Esophagus squamous epithelium (tissue), 5 donors: ENCODE measurements at places on chromosomes 7 and 10.

GRCh38 chr10:49312246-49312869, 13.4 kb downstream of the C10orf71 start:
- no peak for DNase-seq

DNA sequence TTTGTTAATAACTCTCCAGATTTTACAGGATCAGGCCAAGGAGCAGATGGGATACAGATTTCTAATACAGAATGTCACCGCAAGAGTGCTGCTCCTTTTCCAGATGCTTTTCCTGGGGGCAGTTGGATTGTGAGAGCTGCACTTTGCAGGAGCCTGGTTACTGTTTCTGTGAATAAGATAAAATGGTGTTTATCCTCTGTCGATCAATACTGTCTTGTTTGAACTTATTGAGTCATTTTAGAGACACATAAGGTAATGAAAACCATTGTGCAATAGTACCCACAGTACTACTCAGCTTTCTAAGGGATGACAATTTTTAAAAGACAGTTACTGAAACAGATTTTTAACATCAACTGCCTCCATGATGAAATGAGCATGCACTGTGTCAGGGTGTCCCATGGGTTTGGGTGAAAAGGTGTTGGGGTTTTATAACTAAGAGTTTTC, 2.9 kb downstream of the A1CF start:
- DNase-seq: no peak

- DNase-seq: no peak
Observed at GRCh38 chr7:141220263-141220880, 146.5 kb downstream of the TMEM178B start.

DNA sequence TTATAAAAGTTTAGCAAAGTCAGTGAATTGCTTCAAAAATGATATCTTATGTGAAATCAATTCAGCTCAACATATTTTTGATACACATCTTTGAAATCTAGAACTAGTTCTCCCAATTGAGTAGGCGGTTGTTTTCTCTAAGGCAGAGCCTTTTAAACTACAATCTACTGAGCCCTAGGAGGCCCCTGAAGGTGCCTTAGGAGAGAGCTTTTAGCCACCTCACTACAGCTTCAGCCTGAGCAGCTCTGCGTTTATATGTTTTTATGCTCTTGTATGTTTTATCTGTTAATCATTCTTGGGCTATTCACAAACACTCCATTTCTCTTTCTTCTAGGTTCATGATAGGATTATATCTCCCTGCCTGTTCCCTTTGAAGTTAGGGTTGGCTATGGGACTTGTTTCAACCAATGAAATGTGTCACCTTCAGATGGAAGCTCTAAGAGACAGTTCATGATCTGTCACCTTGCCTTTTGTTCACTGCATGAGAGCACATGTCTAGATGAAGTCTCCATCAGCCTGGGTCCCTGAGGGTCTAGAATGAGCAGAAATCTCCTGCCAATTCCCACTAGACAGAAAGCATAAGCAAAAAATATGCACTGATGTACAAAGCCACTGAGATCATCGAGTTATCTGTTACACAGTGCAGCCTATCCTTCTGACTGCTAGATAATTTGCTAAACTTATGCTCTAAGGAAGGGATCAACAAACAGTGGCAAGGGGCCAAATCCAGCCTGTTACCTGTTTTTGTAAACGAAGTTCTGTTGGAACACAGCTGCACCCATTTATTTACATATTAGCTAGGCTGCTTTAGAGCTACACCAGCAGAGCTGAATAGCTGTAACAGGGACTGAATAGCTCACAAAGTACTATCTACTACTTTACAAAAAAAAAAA, 128.5 kb upstream of the CDK1 start:
- no peak for DNase-seq

- DNase-seq: no peak
Observed at GRCh38 chr7:117950601-117951260, 77.5 kb upstream of the CTTNBP2 start.

DNA sequence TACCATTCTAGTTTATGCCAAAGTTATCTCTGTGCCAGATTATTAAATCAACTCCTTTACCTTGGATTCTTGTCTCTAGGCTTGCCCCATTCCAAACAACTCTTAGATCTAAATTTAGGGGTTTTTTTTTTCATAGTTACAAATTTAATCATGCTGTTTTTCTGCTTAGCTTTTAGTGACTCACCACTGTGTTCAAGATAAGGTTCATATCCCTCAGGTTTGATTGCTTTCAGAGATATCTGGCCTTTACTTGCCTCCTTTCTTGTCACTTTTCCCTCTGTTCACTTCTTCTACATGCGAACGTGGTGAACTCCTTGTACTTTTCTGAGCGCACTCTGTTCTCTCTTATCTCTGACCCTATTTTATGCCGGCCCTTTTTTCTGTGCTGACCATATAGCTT, 78.2 kb downstream of the VPS50 start:
- DNase-seq: no peak

- no peak for DNase-seq
Observed at GRCh38 chr7:86643561-86644281, at the start of gene GRM3. Gene GRM3 (plus strand): TSS chr7:86643909. CDS start chr7:86765146, 121,237 bp downstream.

DNA sequence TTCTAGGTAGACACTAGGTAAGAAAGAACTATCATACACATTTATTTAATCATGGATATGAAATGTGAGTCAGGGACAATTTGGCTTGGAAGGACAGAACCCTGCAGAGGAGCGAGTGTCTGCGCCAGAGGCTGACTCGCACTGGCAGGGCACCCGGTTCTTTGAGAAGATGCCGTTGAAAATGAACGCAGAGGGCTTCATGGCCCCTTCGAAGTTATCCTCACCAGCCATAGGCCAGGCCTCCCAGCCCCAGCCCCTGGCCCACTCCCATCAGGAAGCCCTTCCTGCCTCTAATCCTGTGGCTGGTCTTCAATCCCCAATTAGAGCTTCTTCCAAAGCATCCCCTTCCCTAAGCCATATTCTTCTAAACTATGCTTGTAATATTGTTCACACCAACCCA, 239.8 kb downstream of the TCERG1L start:
- DNase-seq: no peak

DNA sequence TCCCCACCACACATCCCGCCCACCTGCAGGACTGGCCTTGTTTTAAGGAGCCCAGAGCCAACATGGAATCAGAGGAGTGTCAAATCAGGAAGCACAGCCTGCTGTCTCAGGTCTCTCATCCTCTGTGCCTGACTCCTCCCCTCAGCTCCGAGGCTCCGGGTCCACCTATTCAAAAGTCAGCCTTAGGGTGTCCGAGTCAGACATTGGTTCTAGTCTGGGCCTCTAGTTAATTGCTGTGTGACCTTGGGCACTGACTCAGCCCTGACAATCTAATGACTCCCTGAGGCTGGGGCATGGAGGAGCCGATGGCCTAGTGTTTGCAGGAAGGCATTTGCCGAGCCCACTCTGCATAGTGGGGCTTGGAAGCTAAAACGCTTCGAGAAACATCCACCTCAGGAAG, 223.1 kb upstream of the PPP2R2D start:
- DNase-seq: no peak

DNA sequence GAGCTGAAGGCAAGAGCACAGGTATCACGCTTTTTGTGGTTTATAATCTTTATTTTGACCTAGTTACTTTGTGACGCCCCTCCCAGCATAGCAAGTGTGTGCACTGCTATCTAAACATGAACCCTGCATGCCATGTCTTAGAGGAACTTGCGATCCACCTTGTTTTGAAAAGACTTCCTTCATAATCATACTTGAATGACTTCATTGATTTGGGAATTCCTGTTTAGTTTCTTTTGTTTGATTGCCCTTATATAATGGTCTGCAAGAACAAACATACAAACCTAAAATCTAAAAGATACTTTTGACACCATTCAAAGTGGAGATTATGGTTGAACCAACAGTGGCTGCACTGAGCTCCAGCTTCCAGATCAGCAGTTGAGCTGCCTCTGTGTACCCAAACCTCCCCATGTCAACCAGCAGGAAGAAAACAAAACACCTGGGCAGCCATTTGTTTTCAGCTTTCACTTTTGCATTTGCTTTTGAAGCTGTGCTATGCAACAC, 132.6 kb downstream of the CELF2 start:
- no peak for DNase-seq

GRCh38 chr10:7546385-7546967, 120.3 kb downstream of the ITIH5 start:
- no peak for DNase-seq

DNA sequence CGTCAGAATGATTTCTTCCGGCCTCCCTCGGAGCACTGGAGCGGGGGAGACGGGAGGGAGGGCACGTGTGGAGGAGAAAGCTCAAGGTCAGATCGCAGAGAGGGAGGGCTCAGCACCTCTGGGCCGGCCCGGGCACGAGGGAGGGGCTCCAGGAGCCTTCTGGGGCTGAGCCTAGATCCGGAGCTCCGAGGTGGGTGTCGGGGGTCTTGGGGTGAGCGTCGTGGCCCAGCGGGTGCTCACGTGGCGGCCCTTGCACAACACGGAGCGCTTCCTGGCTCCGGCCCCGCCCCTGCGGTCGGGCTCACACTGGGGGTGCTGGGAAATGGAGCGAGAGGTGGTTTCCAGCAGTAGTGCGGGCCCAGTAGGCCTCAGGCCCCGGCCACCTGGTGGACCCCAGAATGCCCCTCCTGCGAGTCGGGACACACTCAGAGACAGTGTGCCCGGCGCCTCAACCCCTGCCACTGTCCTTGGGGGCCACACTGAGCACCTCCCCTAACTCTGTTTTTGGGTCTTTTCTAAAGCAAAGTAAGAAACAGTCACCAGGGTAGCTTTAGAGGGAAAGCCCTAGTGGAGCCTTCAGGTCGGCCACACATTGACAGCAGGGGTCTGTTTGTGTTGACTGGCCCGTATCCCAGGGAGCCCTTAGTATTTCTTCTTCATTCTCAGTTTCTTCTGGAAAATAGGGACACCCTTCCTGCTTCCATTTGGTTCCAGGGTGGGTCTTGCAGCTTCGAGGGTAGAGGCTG, 798 bp downstream of the PPIF start:
- no peak for DNase-seq

GRCh38 chr7:125218076-125218475, 288.5 kb upstream of the POT1 start:
- DNase-seq: no peak

DNA sequence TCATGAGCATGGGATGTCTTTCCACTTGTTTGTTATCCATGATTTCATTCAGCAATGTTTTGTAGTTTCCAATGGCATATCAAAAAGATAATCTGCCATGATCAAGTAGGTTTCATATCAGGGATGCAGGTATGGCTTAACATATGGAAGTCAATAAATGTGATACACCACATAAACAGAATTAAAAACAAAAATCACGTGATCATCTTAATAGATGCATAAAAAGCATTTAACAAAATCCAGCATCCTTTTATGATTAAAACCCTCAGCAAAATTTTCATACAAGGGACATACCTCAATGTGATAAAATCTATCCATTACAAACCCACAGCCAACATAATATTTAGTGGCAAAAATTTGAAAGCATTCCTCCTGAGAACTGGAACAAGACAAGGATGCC, 90.3 kb downstream of the ZNF37A start:
- DNase-seq: no peak

DNA sequence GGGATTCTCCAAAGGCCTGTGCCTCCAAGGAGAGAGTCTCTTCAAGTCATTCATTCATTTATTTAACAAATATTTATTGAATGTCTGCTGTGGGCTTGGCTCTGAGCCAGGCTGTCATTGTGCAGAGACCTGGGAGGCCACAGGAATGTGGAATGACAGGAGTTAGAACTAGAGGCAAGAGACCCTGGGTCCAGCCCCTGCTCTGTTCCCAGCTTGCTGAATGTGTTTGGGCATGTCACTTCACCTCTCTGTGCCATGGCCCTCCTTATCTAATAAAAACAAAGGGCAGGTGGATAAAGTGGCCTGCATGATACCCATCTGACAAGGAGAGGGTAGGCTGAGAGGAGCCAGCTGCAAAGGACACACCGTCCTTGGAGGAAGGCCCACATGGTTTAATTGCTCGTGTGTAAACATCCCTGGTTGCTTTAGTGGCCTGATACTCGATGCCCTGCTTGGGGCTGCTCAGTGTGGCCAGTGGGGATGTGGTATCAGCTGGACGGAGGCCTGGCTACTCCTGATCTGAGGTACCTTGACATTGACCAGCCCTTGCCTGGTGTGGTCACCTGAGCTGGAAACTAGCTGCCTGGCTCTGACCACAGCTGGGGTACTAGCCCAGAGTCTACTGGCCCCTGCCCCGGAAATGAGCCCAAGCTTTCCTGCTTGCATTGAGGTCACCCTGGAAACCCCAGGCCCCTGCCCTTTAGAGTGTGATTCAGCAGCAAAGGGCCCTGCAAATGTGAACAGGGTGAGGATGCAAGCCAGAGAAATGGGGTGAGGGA, 116.2 kb downstream of the CDH23 start:
- DNase-seq: no peak

DNA sequence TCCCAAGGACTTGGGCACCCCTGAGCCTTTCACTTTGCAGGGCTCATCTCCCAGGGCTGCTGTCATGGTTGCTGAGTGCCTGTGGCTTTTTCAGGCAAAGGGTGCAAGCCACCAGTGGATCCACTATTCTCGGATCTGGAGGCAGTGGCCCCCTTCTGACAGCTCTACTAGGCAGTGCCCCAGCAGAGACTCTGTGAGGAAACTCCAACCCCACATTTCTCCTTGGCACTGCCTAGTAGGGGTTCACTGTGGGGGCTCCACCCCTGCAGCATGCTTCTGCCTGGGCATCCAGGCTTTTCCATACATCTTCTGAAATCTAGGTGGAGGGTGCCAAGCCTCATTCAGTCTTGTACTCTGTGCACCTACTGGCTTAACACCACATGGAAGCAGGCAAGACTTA, 675.0 kb upstream of the MBL2 start:
- DNase-seq: no peak

GRCh38 chr7:16657656-16658279, 11.8 kb downstream of the BZW2 start:
- no peak for DNase-seq

DNA sequence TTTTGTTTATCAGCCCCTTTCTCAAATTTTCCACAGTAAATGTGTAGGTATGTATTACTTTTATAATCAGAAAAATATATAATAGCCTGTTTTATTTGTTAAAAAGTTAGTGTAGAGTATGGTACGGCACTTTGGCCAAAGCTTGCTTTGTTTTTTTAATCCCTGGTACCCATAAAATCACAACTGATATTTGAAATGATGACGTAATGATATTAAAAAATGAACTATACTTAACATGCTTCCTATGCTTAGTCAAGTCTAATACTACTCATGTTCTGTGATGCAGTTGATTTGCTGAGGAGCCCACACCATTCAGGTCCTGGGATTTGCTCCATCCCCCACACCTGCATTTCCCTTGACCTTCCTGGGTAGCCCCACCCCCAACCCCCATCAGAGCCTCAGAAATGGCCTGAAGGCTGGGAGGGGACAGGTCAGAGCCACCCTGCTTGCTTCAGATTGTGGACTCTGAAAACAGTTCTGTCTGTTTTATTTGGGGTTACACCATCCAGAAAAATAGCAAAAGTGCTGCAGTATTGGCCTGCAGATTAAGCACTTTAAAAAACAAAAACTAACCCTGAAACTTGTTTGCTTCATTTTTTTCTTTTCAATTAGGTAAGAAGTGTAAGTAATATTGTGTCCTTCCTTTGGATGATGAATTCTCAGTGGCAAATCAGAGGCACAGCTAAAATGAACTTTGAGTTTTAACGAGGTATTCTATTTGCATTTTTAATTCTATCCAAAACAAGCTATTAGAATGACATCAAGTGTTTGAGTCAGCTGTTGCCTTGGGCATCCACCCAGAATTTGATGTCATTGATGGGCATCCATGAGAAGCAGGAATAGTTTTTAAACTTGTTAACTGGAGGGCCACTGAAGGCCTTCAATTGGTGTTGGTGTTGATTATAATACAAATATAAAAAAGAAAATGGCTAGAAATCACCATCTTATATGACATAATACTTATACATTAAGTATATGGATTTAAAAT, 23.3 kb downstream of the PLCE1 start:
- DNase-seq: no peak

GRCh38 chr7:129168231-129169021, 20.0 kb upstream of the SMO start:
- no peak for DNase-seq
